ENCODE measurements at places on chromosomes 7 and 10.
A peak's percentile ranks its signal among the peaks of the same experiment; 100 is the strongest.

DNA sequence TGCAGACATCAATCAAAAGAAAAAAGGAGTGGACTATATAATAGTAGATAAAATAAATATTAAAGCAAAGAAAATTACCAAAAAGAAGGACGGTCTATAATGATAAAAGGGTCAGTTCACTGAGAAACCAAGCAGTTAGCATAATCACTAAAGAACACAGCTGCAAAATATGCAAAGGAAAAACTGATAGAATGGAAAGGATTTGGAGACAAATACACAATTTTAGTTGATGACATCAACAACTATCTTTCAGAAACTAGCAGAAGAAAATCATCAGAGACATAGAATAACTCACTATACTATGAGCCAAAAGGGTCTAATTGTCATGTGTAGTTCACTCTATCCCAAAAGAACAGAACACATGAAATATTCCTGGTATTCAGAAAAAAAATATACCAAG is 316.4 kb upstream of the IGFBP3 start:
- no peak for DNase-seq

DNA sequence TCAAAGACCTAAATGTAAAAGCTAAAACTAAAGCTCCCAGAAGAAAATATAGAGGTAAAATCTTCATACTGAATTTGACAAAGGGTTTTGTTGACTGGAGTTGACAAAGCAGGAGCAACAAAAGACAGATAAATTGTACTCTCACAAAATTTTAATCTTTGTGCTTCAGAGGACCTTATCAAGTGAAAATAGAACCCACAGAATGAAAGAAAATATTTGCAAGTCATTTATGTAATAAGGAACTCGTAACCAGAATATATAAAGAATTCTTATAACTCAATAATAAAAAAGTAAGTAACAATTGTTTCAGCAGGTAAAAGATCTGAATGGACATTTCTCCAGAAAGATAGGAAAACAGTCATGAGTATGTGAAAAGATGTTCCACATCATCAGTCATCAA is 62.0 kb upstream of the SRRM3 start:
- DNase-seq = no peak

DNA sequence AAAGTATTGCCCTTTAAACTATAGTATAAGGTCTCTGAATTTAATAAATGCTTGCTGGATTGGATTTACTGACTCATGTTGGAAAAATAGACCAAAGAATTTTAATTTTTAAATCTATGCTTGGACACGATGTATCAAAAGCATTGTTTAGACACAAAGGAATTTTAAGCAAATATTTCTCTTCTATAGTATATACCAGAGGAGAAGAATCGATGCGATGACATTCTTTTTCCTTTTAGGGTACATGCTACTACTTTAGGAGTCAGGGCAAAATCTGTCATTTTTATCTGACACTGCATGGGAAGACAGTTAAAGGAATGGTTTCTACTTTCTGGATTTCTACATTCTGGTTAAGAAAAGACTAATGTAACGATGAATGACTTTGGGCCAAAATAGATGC is 339.9 kb downstream of the BMPER start:
- DNase-seq = no peak

GRCh38 chr7:46554688-46555422 is 633.8 kb upstream of the IGFBP3 start:
- no peak for DNase-seq

GRCh38 chr7:9962742-9963141 is 1010.9 kb upstream of the PHF14 start:
- no peak for DNase-seq

DNA sequence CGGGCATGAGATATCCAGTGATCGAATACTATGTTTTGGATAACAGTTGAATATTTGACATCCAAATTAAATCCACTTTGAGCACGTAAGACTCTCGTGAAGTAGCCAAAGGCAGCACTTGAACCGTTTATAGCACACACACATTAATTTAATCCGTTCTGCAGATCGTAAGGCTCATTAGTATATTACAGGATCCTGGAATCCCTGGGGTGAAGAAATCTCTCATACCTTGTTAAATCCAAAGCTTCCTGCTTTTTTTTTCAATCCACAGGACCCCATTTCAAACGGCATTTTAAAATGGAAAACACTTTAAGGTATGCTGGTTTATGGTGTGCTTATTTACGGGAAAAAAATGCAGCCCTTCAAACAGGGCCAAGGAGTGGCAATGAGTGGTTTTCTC is 158.4 kb upstream of the ADARB2 start:
- no peak for DNase-seq

DNA sequence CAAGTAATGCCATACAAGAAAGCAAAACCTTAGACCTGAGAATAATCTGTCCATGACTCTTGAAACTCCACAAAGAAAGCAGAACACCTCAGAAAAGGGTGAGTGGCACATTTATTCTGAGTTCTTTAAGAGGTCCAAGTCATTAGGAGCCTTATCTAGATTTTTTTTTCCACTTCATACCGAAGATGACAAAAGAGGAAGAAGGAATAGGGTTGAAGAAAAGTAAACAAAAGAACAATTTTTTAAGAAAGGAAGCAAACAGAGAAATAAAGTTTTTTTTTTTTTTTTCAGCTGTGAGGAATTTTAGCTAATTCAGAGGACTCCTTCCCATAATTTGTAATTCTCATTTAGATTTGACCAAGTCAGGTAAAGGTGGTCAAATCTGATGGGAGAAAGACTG is 13.1 kb upstream of the MTPN start:
- no peak for DNase-seq

- DNase-seq = no peak
Observed at GRCh38 chr10:89091496-89091895, 100.9 kb downstream of the FAS start.

- no peak for DNase-seq
Observed at GRCh38 chr10:50927522-50928189, 42.2 kb upstream of the A1CF start.

- no peak for DNase-seq
Observed at GRCh38 chr7:107032720-107033438, 11.6 kb upstream of the PRKAR2B start.

DNA sequence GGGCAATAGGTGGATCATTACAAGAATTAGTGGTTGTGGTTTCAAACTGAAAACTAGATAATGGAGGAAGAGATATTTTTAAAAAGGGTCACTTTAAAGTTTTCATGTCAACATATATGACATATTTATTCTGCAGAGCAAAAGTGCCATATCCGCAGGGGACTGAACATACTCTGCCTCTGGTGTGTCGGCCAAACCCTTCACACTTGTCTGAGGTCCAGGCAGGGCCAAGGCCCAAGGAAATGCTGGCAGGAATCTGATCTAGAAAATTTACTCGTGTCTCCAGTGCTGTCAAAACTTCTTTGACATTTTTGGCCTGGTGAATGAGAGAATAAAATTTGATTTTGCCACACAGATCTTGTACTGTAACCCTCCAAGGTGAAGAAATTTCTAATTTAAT is 562.3 kb downstream of the CCSER2 start:
- DNase-seq = no peak

GRCh38 chr7:87110778-87111177 is 41.5 kb upstream of the DMTF1 start:
- DNase-seq = no peak

GRCh38 chr7:80018941-80019808 is 115.5 kb upstream of the GNAI1 start:
- peak; percentile 1 for DNase-seq

GRCh38 chr10:6501931-6502330 is 78.1 kb downstream of the PRKCQ start:
- DNase-seq = no peak

GRCh38 chr7:51620706-51621105 is 304.1 kb upstream of the COBL start:
- DNase-seq = no peak

DNA sequence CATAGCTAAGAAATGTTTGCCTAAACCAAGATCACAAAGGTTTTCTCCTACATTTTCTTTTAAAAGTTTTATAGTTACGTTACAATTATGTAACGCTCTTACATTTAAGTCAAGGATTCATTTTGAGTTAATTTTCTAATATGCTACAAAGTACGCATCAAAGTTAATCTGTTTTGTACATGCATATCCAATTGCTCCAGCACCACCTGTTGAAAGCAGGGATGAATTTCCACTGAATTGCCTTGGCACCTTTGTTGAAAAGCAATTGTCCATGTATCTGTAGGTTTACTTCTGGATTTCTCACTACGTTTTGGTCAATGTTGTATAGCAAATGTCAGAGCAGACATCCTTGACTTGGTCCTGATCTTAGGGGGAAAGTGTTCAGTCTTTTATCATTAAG is 59.6 kb downstream of the NEUROG3 start:
- DNase-seq = no peak

- no peak for DNase-seq
Observed at GRCh38 chr7:127536741-127537140, 48.7 kb downstream of the GCC1 start.

- DNase-seq = peak; percentile 36
Observed at GRCh38 chr7:151206914-151207313, 3.4 kb downstream of the H2BK1 start.

DNA sequence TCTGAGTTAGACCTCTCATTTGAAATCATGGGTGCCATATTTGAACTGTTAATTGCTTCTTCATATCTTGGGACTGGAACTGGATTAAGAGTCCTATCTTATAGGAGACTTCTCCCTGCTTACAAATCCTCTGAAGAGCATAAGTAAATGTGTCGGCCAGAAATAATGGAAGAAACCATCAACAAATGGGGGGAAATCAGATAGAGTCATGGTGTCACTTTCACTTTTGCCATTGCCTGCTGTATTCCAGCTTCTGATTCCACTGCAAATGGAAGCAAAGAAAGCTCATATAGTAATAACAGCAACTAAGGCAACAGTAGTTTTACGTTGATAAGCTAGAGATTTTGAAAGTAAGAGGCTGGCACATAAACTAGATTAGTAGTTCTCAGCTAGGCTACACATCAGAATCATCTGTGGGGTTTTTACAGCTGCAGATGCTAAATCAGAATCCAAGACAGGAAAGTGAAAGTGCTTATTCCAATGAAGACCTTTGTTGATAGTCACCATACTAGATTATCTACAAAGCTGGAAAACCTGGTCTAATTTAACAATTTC is 12.3 kb upstream of the CRPPA start:
- DNase-seq = no peak

GRCh38 chr10:88174391-88174790 is 311.0 kb downstream of the PTEN start:
- no peak for DNase-seq

- no peak for DNase-seq
Observed at GRCh38 chr10:102085336-102085735, 20.2 kb downstream of the HPS6 start.

- no peak for DNase-seq
Observed at GRCh38 chr10:3330663-3331062, 158.1 kb upstream of the PITRM1 start.

- no peak for DNase-seq
Observed at GRCh38 chr10:98316661-98317060, 48.7 kb upstream of the LOXL4 start.

DNA sequence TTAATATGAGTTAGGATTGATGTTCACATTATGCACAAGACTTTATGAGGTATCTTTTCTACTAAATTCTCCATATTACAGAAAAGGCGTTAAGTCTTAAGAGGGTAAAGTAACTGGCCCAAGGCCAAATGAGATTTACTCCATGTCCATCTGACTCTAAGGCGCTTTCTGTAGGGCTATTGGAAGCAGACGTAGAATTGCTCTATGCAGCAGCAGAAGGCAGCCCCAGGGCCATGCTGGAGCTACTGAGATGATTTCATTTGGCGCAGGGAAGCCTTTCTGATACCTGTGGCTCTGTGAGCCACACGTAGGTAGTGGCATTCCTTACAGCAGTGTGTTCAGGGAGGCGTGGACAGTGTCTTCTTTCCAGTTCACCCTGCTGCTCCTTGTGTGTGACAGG is 133.1 kb downstream of the SH2D4B start:
- no peak for DNase-seq

DNA sequence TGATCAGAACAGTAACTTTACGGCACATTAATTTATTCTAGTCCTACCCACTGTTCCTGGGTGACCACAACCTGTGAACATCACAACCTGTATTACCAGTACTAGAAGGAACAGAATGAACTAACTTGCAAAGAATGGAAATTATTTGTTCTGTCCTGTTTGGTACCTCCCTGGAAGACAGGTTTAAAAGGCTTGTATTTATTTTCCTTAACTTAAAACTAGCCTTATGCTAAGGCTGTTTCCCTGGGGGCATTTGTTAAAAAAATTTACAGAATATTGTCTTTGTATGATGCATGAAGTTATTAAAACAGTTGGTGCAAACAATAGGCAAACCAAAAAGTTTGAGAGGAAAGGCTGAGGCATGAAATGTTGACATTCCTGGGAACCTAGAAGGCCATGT is 132.7 kb downstream of the DNAJC1 start:
- no peak for DNase-seq

GRCh38 chr10:104935656-104936055 is 294.6 kb downstream of the SORCS3 start:
- DNase-seq = no peak

- DNase-seq = no peak
Observed at GRCh38 chr10:90373911-90374310, 483.9 kb downstream of the HTR7 start.

- no peak for DNase-seq
Observed at GRCh38 chr7:47479821-47480575, 101.9 kb downstream of the TNS3 start.

DNA sequence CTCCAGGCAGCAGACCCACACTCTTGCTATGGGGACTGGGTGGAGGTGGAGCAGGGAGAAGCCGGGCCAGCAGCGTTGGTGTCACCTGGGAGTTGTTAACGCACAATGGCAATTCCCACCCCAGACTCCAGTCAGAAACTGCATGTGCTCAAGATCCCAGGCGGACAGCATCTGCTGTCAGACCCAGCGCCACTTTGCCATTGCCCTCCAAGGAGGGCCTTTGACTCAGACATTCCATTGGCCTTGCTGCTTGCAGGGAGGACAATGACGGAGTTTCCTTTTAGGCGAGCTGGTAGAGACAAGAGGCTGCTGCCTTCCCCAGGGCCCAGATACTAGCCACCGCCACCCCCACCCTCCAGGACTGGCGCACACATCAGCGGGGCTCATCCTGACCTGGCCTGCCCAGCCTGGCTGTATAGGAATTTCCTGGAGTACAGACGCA is 34.5 kb downstream of the ZNF775 start:
- no peak for DNase-seq
